ENCODE measurements at places on chromosomes 11 and 22.

- no peak for DNase-seq
Observed at GRCh38 chr11:73189723-73190556, 28.1 kb upstream of the P2RY2 start.

- DNase-seq: no peak
Observed at GRCh38 chr11:115541518-115541917, 37.3 kb upstream of the CADM1 start.

DNA sequence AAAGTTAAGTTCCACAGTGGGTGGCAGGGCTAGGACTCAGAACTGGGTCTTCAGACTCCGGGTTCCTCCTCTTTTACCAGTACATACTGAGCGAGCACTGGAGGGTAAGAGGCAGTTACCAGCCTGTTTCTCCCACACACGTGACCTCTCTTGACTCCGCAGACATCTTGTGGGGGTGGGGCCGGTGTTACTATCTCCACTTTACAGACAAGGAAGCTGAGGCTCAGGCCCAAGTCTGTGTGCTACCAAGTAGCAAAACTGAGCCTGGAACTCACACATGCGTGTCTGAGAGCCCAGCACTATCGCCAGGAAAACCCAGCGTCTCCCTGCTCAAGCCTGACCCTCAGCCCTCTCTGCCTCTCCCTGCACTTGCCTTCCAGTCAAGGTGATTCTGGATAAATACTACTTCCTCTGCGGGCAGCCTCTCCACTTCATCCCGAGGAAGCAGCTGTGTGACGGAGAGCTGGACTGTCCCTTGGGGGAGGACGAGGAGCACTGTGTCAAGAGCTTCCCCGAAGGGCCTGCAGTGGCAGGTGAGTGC is 16.0 kb upstream of the SMIM35 start:
- no peak for DNase-seq

GRCh38 chr11:128595775-128596174 is 8.4 kb upstream of the ETS1 start:
- no peak for DNase-seq

GRCh38 chr11:823441-824291 is 4.1 kb upstream of the CRACR2B start:
- DNase-seq: no peak

DNA sequence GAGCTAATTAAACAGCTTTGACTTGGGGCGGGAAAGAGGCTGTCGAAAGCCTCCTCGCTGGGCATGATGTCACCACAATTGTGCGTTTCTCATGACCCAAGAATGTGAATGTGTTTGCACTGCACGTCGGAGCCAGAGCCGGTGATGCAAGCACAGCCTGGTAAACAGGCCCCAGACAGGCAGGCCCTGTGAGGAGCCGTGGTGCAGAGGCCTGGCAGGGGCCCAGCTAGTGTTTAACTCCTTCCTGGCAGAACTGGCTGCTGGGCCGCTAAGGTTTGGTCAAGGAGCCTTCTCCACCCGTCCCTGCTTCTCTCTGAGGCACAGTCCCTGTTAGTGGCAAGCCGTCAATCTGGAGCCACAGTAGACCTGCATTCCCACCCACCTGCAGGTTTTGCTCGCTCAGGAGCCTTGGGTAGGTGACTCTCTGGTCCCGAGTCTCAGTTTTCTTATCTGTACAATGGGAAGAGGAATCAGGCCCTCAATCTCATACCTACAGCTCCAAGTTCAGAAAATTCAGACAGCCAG is 25.4 kb upstream of the SMTN start:
- peak; percentile 96 for DNase-seq

GRCh38 chr11:35242412-35243242 is 103.7 kb downstream of the CD44 start:
- peak; percentile 32 for DNase-seq

GRCh38 chr11:21896216-21896615 is 296.7 kb upstream of the ANO5 start:
- DNase-seq: no peak

- peak; percentile 22 for DNase-seq
Observed at GRCh38 chr11:80109031-80109430, 668.2 kb upstream of the TENM4 start.

DNA sequence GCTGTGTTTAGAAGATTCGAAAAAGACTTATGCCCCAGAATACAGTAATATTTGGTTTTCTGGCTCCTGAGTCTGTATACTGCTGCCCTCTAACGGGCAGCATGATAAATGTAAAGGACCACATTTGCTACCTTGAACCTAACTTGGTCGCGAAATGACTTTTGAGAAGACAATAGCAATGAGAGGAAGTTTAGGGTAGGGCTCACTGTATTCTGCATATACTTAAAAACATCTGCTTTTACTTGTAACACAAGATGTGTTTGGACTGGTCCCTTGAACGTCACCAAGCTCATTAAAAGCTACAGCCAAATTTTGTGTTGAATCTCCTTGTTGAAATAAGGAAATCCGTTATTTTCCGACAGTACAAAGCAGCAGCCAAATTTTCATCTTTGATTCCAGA is 309.1 kb downstream of the SWAP70 start:
- DNase-seq: peak; percentile 74

GRCh38 chr11:60396799-60397198 is 540 bp downstream of the MS4A14 start:
- DNase-seq: no peak

- no peak for DNase-seq
Observed at GRCh38 chr11:48164836-48165235, 51.8 kb upstream of the OR4B1 start.

DNA sequence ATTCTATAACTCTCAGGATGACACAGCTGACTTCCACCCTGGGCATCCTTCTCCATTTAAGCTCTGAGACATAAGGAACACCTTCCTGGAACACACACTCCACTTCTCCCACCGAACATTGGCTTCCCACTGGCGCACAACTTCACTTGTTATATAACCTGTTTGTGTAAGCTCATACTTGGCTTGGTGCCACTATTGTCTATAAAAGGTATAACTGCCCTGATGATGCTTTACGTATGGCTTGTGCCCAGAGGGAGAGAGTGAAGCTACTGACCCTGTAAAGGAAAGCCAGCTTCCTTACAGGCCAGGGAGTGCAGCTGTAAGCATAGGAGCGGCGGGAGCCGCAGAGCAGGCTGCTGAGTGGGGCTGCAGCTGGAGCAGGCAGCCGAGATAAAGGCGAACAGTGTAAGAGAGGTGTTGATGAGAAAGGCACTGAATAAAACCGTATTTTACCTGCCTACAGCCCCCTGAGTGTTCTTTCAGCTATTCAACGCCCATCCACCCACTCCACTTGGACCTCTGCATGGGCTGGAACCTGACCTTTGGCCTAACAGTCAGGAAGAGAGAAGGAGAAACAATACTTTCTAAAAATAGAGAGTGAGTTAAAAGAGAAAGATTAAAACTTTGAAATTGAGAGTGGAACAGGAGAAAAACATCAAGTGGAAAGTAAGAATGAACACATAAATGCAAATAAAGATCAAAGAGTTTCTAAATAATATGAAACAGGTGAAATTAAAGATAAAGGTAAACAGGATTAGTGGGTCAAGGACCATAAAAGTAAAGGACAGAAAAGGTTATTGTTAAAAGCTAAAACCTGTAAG is 252.1 kb upstream of the ARHGAP42 start:
- no peak for DNase-seq
